ENCODE measurements at places on chromosomes 5 and 9.

GRCh38 chr9:115495052-115495635 is 377.2 kb upstream of the TNC start:
- DNase-seq = no peak

DNA sequence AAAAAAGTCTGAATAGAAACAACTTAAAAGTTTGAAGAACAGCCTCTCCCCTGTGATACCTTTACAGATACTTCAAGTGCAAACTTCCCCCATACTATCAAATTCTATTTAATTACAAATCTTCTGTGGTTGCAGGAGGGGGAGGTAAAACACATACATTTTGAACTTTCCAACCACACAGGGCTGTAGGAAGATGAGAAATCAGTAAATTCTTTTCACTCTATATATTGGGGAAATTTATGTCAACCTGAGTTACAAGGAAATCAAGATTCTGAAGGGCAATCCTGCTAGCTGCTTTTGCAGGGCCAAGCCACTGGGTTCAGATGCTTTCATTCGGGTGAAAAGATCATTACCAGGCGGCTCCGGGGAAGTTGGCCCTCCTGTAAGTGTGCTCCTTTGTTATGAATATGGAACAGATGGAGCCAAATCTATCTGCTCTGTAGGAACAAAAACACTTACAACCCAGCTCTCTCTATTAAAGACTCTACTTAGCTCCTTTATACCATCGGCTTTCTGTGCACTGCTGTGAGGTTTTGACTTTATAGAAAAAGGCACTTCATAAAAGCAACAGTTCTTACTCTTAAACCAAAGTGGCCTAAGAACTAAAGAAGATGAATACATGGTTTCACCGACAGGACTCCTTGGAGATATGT is 269.1 kb downstream of the EFNA5 start:
- DNase-seq = no peak

GRCh38 chr9:93520523-93520922 is 55.9 kb upstream of the PHF2 start:
- DNase-seq = no peak

DNA sequence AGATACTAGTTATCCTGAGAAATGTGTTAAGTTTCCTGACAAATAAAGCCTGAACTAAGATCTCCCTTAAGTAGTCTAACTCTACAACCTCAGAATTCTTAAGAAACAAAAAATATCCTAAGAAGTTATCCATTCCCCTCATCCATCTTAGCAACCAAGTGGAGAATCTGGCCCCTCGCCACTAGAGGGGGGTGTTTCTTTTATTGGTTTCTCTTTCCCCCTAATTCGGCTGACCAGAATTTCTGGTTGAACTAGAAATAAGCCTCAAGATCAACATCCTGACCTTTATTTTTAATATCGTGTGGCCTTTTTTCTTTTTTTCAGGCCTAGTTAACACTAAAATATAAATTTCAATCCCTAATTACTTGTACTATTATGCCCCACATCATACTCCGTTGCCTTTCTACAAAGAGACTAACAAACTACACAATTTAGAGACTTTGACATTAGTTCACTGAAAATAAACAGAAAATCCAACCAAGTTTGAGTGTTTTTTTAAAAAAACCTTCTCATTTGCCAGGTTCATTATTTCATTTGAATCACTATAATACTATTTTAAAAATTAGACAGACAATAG is 14.3 kb upstream of the NR4A3 start:
- peak; percentile 71 for DNase-seq

GRCh38 chr9:117718085-117718484 is 13.9 kb downstream of the TLR4 start:
- no peak for DNase-seq

DNA sequence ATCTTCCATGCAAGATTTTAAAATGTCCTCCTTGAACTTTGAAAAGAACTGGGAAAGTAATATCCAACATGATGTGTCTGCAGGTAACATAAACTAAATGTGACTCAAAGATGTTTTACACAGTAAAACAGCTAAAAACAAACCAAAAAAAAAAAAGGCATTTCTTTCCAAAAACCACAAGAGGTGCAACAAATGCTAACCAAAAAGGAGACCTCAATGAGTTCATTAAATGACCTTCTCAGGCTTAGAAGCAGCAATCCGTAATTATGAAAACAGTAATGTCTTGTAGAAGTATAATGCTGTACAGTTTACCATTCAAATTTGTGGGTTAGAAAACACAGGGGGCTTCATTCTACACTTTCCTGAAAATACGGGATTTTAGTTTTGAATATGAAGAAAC is 2.5 kb downstream of the RNF145 start:
- DNase-seq = no peak

DNA sequence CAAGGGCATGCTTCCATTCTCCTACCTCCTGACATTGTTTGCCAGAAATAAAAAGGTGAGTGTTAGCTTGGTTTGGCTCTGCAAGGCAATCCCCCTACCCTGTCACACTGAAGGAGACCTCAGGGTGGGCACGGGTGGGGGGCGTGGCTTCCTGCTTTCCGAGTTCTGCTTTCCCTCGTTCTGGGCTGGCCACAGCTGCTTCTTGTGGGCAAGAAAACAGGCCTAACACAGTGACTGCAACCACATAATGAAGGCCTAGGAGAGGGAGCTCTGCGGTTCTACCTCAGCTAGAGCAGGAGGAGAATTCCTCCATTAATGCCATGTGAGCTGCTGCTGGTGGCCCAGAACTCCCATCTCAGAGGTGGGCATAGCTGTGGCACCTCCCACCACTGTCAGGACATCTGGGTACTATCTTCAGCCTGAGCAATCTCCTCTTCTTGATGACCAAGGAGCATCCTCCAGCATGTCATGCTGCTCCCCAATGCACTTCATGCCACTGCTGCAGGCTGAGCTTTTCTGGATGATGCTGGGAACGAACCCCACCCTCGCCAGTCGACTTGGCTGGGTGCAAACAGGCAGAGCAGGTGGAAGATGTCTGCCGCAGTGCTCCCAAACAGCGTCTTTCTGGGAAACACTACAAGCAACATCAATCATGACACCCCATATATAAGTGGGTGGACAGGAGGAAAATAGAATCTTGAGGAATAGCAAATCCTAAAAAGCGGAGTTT is 139.5 kb upstream of the RAPGEF1 start:
- DNase-seq = no peak

DNA sequence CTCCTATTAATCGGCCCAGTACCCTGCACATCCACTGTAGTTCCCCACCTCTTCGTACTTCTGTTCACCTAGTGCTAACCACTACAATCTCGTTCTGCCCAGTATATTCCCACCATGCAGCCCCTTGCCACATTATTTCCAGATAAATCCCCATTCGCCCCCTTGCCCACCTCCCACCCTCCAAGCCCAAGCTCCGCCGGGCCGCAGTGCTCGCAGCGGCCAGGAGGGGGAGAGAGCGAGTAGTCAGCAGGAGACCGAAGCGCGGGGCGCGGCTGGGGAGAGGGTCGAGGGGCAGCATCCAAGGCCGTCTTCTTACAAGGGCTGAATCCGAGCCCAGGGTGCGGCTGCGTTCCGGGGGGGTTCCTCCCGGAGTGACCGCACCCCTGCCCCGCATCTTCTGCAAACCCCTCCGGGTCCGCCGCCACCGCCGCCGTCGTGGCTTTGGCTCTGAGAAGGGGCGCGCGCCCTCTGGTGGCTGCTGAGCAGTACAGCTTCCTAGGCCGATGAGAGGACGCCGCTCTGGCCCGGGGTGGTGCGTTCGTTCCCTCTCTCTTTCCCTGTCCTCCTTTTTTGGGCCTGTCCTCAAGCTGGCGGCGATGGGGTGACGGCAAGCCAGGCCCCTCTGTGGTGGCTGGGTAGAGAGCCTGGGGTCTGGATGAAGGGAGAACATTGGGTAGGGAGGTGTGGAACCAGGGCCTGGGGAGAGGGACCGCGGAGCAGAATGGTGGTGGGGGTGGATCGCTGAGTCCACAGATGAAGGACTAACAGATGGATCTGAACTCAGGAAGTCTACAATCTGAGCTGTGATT is 30.0 kb upstream of the PSD2 start:
- DNase-seq = peak; percentile 89

- DNase-seq = no peak
These were observed 1.4 kb downstream of the NR3C1 start for GRCh38 chr5:143402017-143402552.

- no peak for DNase-seq
These were observed 344.0 kb downstream of the PTPRD start for GRCh38 chr9:10268531-10269485.

- DNase-seq = no peak
These were observed 70.3 kb downstream of the APTX start for GRCh38 chr9:32931129-32931528.

DNA sequence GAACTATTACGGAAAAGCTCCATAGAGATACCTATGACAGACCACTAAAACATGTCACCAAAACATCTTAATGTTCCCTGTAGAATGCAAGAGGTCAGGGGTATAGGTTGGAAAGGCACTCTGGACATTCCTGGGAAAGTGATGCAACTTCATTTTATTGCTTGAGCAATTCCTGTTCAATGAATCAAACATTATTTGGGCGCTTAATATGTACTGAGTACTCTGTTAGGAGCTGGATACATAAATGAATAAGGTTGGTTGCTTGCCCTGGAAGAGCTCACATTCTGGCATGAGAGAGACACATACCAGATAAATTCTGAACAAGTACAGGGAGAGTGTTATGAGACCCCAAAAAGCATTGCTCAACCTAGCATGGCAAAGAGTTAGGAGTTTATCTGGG is 408.9 kb upstream of the DMAC1 start:
- no peak for DNase-seq

DNA sequence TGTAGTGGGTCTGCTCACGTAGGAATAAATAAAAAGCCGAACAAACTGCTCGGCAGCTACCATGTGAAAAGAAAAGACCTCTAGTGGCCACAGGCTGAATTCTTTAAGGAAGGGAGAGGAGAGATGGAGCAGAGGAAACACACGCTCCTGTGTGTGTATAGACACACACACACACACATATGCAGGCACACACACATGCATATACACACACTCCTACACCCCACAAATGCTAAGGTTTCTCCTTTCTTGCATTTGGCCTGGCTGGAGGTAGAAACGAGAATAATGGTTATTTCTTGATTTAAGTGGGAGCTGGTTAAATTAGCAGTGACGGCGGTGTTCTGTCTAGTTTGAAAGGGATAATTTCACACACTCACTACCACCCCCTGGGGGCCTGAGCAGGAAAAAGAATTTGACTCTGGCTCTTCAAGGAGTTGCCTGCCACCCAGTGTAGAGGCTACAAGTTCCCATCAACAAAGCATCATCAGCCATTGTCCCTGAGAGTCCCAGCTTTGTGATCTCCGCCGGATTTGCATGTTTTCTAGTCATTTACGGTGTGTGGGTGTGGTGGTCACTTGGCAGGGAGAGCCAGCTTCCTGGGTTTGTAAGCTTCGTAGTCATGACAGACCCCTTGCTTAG is at the start of gene INSYN2B:
Gene INSYN2B, minus strand, starts transcription at position 78 of the 636 bp plus-strand sequence. CDS start 96,597 bp downstream, outside the sequence.
- DNase-seq = peak; percentile 30

- no peak for DNase-seq
These were observed 70.7 kb downstream of the CSNK1G3 start for GRCh38 chr5:123582550-123583285.

DNA sequence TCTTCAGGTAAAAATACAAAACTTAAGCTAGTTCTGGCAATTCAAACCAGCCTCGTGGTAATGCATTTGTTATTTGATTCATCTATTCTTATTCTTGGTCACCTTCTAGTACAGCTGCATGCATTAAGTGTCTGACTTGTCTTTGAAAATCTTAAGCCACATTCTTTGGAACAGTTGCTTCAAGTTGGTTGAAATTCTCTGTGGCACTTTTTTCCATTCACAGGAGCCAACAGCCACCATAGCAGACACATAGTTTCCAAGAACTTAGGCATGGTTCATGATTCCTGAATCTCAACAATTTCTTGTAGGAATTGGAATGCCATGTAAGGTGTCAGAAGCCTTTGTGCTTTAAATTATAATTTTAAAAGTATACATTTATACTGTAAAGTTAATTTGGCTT is 47.4 kb upstream of the MEF2C start:
- no peak for DNase-seq

DNA sequence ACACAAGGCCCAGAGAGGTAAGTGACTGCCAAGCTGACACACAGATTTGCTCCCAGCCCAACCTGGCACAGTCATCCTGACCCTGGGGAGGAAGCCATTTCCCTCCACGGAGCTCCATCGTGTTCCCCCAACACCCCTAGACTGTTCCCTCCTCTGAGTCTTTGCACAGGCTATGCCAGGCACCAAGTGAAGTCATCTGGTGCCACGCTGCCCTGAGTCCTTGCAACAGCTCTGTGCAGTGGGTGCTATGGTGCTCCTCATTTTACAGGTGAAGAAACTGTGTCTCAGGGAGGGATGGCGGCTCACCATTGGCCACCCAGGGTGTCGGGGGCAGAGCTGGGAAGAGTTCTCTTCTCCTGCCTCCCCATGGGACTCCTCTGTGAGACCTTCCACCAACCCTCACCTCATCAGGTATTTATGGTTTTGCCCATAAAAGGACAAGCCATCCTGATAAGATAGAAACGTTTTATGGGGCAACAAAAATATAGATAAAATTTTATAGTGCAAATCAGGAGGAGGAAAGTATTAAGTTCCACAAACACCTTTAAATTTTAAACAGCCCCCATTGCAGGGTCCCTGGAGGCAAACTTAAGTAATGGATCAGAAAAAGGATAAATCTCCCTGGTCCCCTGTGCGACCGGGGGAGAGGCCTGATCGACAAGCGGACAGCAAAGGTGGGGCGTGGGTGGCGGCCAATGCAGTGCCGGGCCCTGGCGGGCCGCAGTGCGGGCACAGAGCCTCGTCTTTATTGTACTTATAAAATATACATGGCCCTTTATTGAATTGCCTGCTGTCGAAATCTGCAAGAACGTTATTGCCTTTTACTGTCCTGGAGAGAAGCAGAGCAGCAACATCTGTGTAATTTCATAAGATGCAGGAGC is 50.2 kb upstream of the ZBTB43 start:
- DNase-seq = no peak

- DNase-seq = no peak
These were observed 72.2 kb downstream of the HSD17B4 start for GRCh38 chr5:119524485-119524884.

DNA sequence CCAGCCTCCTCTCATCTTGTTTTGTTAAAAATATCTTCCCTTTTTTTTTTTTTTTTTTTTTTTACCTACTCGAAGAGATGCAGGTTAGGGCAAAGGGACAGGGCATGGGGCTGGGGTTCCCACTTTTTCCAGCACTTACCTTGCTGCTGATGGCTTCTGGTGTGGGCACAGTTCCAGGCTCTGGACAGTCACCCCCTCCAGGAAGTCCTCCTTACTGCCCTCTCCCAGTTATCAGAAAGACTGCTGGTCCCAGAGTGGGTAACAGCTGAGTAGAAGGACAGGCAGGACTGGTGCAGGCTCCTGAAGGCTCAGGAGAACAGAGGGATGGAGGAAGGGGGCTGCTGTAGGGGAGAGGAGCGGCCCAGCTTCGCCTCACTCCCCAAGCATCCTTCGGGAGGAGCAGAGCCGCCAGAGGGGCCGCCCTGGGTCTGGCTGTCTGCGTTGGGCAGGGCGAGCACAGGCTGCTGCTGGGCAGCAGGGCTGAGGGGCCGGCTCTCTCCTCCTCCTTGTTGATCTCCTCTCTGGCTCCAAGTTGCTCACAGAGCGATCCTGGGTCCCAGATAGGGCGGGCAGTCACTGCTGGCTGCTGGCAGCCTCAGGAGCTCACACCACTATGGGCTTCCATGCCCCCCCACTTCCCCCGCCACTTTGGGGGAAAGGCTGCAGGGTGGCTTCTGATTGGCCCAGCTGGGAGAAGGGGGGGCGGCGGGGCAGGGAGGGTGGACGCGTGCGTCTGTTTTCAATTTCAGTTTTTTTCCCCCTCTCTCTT is at the start of gene PDGFRB:
Gene PDGFRB, minus strand, starts transcription at position 588 of the 769 bp plus-strand sequence. CDS start 18,798 bp downstream, outside the sequence.
- DNase-seq = peak; percentile 65

Measured in stimulated activated naive CD8-positive, alpha-beta T cell treated with anti-CD3 and anti-CD28 coated beads, Interleukin-15, Interleukin-2, amounts not matched to agents 100 U/mL and 50 U/mL, for 24 hours (primary cell).